ENCODE measurements at places on chromosomes 13 and 19. TPM values are rescaled to one million over a fixed set of nuclear protein-coding genes. Genes with fewer than 3 reads are reported as not detected.

CFD gene
- total RNA-seq = 1.4 TPM

DAND5 gene
- total RNA-seq = 0.22 TPM

CGB3 gene
- 0.49 TPM for total RNA-seq

CGB2 gene
- total RNA-seq = not detected

CD177 gene
- total RNA-seq = not detected

DIAPH3 gene
- total RNA-seq = 5.4 TPM

ZNF383 gene
- total RNA-seq = 5.2 TPM

C19orf85 gene
- not detected for total RNA-seq

NALCN gene
- 5.0 TPM for total RNA-seq

DCT gene
- 0.17 TPM for total RNA-seq

SBK2 gene
- not detected for total RNA-seq

CYP2F1 gene
- 0.18 TPM for total RNA-seq

TJP3 gene
- total RNA-seq = 1.4 TPM

SPIB gene
- total RNA-seq = not detected

PRSS57 gene
- not detected for total RNA-seq

MAN2B1 gene
- total RNA-seq = 95.9 TPM

KCNC3 gene
- total RNA-seq = 1.4 TPM

TMEM238 gene
- 0.40 TPM for total RNA-seq

FGF22 gene
- total RNA-seq = 0.11 TPM

MBD3L3 gene
- total RNA-seq = 0.75 TPM

PLIN4 gene
- 1.1 TPM for total RNA-seq

SLC7A9 gene
- 0.89 TPM for total RNA-seq

SOX1 gene
- total RNA-seq = 0.15 TPM

STAP2 gene
- 4.0 TPM for total RNA-seq

C19orf73 gene
- total RNA-seq = 3.9 TPM

MEDAG gene
- total RNA-seq = 0.22 TPM

EMP3 gene
- 4.5 TPM for total RNA-seq

ZNF433 gene
- 2.1 TPM for total RNA-seq

CNFN gene
- not detected for total RNA-seq

ZNF543 gene
- 6.2 TPM for total RNA-seq

ZNF565 gene
- 4.7 TPM for total RNA-seq

ACTL9 gene
- not detected for total RNA-seq

CGB5 gene
- not detected for total RNA-seq

ACP5 gene
- total RNA-seq = 3.0 TPM

ZNF850 gene
- 2.4 TPM for total RNA-seq

PSG1 gene
- total RNA-seq = 0.20 TPM

PALM gene
- 116 TPM for total RNA-seq

PALM3 gene
- 2.1 TPM for total RNA-seq

CEACAM16 gene
- total RNA-seq = not detected

CLIP3 gene
- 13.9 TPM for total RNA-seq

ZNF121 gene
- total RNA-seq = 42.2 TPM

CCDC61 gene
- 9.1 TPM for total RNA-seq

GRIK5 gene
- total RNA-seq = 14.3 TPM
